Stimulated activated naive CD4-positive, alpha-beta T cell (primary cell): ENCODE measurements at places on chromosomes 1 and 21.

- DNase-seq = no peak
These were observed 409.6 kb upstream of the ZRANB2 start for GRCh38 chr1:71490432-71490831.

- DNase-seq = no peak
These were observed 5.7 kb upstream of the FTCD start for GRCh38 chr21:46160907-46161632.

DNA sequence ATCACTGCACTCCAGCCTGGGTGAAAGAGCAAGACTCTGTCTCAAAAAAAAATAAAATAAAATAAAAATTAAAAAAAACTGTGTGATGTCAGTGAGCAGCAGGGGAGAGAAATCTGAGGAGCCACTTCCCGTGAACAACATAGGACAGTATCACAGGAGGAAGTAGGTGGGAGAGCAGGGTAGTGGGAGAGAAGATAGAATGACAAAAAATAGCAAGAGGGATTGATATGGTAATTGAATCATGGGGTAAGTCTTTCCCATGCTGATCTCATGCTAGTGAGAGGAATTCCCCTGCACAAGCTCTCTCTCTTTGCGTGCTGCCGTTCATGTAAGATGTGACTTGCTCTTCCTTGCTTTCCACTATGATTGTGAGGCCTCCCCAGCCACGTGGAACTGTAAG lies 81.6 kb upstream of the PBX1 start:
- no peak for DNase-seq

- DNase-seq = no peak
These were observed 150.2 kb downstream of the FOXD2 start for GRCh38 chr1:47587891-47588582.

GRCh38 chr21:31480228-31480627 lies 136.2 kb upstream of the TIAM1 start:
- DNase-seq = no peak
